ENCODE measurements at places on chromosomes 5 and 9.

GRCh38 chr5:132134384-132134783 is 60.8 kb downstream of the CSF2 start:
- DNase-seq = no peak

GRCh38 chr5:3143382-3143781 is 391.9 kb upstream of the IRX2 start:
- DNase-seq = no peak

DNA sequence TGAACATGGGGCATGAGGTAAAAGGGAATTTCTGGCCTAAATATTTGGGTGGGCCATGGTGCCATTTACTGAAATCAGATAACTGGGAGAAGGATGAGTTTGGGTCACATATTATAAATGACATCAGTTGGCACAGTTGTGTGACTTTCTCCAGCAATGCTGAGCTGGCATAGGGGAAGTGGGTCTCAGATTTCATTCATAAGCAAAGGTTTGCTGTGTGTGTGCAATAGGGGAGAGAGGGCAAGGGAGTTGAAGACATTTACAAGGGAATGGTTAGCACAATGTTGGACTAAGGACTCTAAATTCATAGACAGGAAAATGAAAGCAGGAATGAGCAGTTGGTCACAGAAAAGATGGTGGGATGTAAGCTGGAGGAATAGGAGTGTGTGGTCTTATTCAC is 47.8 kb upstream of the KLF9 start:
- DNase-seq = no peak

DNA sequence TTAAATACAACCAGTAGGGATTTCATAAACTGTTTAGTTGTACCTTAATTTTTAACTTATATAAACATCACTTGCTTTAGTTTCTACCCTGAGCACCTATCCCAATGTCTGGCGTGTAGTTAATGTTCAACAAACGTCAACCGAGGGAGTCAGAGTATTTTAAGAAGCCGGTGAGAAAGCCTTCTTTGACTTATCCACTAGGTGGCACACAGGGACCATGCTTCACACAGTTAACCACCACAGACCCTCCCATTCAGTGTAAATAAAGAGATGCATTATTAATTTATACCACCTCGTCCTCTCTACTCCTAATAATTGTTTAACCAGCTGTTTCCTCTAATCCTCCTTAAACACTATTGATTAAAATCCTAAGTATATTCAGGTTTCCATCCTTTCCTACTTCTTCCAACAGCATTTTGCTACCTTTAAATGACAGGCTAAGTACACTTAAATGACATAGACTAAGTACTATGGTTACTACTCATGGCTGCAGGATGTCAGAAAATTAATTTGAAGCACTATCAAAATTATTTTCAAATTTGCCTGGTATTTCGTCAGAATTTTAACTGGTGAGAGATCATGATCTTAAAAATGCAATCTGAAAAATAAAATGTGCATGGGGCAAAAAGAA is 2.3 kb downstream of the HAPLN1 start:
- DNase-seq = no peak

GRCh38 chr9:18672706-18673105 is 198.8 kb downstream of the ADAMTSL1 start:
- DNase-seq = no peak

DNA sequence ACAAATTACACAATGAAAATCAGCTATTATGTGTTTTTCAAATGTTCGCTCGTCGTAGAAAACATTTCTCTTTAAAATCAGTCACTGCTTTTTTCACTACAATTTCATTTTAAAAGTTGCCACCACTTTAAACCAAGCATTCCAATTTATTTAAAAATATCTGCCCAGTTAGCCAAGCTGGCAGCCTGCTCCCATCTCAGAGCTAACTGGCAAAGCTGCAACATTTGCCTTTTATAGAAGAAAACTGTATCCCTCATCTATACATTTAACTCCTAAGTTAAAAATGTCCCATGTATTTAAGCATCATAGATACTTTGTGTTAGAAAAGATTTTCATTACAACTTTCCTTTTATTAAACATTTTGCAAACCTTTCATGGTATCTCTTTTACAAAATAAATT is 294.9 kb upstream of the ADAMTS16 start:
- no peak for DNase-seq

GRCh38 chr5:135657536-135658305 is 78.9 kb upstream of the CXCL14 start:
- no peak for DNase-seq

DNA sequence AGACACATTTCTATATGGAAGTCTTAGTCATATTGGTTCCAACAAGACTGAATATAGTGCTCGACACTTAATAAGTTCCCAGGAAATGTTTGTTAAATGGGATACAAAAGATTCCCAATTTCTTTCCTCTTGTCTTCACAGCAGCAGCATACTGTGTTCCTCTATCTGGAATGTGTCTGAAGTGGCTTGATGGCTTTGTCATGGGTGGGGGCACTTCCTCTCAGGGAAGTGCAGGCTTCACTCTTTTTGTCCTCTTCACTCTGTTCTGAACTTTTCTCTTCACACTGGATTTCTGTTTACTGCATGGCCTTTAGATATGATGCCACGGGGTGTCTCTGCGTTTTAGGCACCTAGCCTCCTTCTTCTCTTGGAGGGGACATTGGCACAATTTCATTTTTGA is 127.7 kb upstream of the C9orf72 start:
- no peak for DNase-seq

DNA sequence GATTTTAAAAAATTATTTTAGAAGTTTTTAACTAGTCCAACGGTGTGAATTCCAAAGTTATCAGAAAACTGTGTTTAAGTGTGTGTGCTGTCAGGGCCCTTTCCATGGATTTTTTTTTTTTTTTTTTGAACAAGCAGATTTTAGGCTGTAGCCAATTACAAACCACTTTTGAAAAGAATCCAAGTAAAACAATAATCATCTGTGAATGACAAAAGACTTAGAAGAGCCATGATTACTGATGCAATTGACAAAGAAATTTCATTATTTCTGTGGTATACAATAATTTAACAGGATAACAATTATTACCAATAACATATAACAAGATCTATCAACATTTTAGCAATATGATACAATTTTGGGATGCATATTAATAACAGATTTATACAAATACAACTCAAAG is 16.2 kb upstream of the PAIP1 start:
- DNase-seq = no peak

DNA sequence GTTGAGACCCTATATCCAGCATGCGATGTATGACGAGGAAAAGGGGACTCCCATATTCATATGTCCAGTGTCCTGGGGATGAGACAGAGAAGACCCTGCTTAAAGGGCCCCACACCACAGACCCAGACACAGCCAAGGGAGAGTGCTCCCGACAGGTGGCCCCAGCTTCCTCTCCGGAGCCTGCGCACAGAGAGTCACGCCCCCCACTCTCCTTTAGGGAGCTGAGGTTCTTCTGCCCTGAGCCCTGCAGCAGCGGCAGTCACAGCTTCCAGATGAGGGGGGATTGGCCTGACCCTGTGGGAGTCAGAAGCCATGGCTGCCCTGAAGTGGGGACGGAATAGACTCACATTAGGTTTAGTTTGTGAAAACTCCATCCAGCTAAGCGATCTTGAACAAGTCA is 17.1 kb downstream of the BTNL3 start:
- no peak for DNase-seq

- no peak for DNase-seq
These were observed 6.6 kb downstream of the EEIG1 start for GRCh38 chr9:127974001-127974768.

DNA sequence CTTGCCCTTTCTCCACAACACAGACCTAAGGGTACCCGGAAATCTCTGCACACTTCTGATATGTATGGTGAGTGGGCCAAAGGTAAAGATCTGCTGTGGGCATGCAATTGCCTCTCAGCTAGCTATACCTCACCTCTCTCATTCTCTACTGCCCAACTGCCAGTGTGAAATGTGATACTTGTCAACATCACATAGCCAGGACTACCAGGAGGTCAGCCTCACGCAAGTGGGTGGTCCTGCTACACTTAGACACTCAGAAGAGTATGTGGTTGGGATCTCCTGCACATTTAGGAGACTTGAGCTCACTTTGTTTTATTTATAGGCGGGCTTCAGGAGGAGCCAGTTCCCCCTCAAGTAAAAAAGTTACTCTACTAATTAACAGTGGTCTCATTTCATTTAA is 88.0 kb upstream of the MAN2A1 start:
- no peak for DNase-seq

GRCh38 chr9:19298436-19299000 is 68.0 kb downstream of the DENND4C start:
- no peak for DNase-seq

- DNase-seq = no peak
These were observed 11.8 kb downstream of the KIF2A start for GRCh38 chr5:62317810-62318209.

DNA sequence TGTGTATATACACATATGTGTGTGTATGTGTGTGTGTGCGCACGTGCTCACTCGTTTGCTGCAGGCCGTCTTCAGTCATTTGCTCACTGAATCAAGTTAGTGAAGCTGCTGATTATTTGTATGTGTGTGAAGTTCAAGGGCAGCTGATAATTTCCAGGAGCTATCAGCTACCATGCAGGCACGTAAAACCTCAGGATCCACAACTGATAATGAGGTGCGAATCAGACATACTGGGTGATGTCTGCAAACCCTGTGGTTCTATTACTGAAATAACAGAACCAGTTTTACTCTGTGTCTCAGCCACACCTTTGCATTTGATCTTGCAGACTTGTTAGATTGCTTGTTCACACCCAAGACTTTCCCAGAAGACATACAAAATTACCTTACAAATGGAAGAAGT is 257.6 kb downstream of the TAF11L14 start:
- no peak for DNase-seq

- no peak for DNase-seq
These were observed 6.3 kb upstream of the HAPLN1 start for GRCh38 chr5:83726912-83727311.

DNA sequence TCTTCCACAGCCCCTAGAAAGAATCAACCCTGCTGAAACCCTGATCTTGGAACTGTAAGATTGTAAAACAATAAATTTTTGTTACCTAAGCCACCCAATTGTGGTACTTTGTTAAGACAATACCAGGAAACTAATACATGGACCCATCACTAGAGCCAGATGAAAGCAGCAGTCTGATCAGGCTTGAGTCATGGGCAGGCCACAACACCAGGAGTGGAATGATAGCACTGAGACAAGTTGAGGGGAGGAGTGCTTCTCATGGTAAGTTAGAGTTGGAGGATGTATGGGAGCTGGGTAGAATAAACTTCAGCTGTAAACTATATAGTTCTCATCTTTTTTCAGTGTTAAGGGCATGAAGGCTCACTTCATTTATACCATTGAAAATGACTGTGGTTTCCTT is 164.4 kb upstream of the OR13F1 start:
- DNase-seq = no peak

- DNase-seq = no peak
These were observed 8.1 kb upstream of the OMD start for GRCh38 chr9:92432350-92432749.

DNA sequence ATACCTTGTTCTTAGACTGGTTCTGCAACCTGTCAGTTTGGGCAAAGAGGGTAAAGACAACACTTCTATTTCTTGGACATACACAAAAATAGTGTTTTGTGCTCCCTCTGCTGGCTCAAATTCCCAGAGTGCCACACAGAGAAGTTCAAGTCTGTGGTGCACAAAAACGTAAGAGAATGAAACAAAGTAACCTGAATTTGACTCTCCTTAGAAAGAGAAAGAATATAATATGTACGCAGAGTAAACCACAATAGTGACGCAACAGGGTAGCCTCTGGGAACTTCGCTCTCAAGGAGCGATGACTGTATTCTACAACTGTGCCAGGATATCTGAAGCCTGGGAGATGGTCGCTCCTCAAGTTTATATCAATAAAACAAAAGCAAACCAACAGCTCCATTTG is 18.5 kb downstream of the DDX31 start:
- no peak for DNase-seq

DNA sequence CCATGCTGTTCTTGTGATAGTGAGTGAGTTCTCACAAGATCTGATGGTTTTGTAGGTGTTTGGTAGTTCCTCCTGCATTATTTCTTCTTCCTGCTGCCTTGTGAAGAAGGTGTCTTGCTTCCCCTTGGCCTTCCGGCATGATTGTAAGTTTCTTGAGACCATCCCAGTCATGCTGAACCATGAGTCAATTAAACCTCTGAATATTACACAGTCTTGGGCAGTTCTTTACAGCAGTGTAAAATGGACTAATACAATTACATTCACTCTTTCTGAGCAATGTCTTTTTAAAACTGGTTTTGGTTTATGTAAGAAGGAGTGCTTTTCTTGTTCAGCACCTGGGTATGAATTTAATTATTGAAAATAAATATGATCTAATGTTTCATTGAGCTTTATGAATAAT is 50.7 kb upstream of the ARRDC3 start:
- DNase-seq = no peak

GRCh38 chr5:60997721-60998120 is 52.7 kb downstream of the NDUFAF2 start:
- DNase-seq = no peak

GRCh38 chr5:84298628-84299027 is 86.1 kb downstream of the EDIL3 start:
- DNase-seq = no peak

- no peak for DNase-seq
These were observed 37.9 kb downstream of the STOM start for GRCh38 chr9:121331992-121332685.

DNA sequence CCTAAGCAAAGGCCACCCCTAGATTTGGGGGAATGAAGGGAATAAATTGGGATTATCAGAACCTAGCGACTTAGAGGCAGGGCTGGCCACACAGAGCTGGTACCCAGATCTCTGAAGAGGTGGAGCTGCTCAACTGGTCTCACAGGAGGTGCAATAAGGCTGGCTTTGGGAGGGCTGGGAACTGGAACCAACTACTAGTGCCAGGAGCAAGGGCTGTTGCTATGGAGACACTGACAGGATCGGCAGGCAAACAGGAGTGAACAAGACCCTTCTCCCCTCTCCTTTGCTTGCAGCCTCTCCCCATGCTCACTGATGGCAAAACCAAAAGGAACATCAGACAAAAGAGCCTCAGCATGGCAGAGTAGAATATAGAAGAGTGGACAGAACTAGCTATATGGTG is 17.0 kb upstream of the WHRN start:
- no peak for DNase-seq

DNA sequence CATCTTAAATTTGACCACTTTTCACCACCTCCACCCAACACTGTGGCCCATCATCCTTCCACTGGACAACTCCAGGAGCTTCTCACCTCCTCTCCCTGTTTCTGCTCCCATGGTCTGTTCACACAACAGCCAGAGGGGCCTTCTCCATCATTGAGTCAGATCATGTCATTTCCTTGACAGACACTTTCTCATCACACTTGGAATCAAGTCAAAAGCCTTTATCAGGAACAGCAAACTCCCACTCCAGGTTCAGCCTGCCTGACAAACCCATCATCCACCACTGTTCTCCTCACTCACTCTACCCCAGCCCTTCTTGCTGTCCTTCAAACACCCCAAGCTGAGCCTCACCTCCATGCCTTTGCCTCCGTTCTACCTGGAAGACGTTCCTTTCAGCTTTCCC is 78.4 kb upstream of the ADRA1B start:
- DNase-seq = no peak

- DNase-seq = no peak
These were observed 129.4 kb downstream of the C9orf50 start for GRCh38 chr9:129491487-129491855.

- no peak for DNase-seq
These were observed 1974.8 kb downstream of the EFNA5 start for GRCh38 chr5:105695941-105696340.
